ENCODE measurements at places on chromosomes 1 and 21.
A peak's percentile ranks its signal among the peaks of the same experiment; 100 is the strongest.

DNA sequence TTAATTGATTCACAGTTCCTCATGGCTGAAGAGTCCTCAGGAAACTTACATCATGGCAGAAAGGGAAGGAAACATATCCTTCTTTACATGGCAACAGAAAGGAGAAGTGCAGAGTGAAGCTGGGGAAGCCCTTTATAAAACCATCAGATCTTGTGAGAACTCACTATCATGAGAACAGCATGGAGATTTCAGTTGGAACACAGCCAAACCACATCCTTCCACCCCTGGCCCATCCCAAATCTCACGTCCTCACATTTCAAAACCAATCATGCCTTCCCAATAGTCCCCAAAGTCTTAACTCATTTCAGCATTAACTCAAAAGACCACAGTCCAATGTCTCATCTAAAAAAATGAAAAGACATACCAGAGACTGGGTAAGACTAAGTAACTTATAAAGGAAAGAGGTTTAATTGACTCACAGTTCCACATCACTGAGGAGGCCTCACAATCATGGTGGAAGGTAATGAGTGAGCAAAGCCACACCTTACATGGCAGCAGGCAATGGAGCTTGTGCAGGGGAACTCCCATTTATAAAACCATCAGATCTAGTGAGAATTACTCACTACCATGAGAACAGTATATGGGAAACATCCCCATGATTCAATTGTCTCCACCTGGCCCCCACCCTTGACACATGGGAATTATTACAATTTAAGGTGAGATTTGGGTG is 105.2 kb downstream of the MRPL39 start:
- peak; percentile 23 for DNase-seq

DNA sequence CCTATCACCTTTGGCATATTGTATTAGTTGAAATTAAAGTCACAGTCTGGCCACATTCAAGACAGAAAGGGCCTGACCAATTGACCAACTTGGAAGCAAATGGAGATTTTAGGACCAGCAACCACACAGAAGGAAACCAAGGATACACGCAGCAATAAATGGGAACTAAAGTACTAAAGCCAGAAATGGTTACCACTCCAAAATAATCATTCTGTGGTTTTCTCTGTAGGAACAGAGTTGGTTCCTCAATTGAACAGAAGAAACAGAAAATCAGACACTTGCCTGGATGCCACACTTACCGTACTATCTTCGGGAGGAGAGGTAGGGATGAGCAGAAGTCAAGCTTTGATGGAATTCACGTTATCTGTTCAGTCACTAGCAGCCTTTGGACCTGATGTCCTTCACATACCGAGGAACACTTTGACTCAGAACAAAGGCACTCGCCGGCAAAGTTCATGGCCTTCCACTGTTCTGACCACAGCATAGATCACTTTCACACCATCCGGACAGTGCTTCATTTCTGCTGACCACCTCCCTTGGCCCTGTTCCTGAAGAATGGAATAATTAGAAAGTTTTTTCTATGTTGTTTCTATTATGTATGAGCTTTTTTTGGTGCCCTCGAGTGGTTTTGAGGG is 96.9 kb downstream of the LPAR3 start:
- DNase-seq, result no peak

DNA sequence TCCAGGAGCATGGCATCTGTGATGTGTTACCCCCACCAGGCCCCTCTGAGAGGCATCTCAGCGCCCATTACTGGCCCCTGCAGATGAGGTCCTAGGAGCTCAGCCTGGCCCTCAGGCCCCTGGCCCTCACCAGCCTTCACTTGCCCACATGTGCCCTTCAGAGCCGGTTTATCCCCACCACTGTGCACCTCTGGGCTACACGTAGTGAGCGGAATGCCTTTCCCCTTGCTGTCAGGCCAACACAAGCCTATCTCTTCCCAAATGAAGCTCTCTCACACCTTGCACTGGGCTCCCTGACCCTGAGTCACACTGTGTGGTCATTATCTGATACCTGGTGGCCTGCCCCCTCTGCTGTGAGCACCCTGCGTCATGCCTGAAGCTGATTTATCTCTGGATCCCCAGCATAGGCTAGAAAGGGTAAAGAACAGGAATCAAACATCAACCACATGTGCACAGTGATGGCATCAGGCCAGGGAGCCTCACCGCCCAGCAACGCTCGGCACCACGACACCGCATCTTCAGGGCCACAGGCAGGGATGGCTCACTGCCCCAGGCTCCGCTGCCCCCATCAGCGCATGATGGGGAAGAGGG is 49.1 kb downstream of the GLIS1 start:
- no peak for DNase-seq

- DNase-seq, result no peak
Observed at GRCh38 chr1:25544243-25544764, 898 bp downstream of the LDLRAP1 start.

DNA sequence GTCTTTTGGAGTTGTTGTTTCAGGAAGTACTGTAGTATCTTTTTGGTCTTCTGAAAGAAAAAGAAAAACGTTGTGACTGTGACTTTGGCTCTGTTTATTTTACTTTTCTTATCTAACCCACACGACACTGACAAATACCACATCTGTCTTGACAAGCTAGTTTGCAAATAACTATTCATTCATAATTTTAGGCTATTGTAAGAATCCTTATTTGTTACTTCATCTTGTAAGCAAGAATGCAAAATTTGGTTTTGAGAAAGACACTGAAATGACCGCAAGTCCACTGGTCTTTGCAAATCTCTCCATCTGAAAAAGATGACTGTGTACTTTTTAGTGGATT is 12.7 kb downstream of the TGFB2 start:
- no peak for DNase-seq

DNA sequence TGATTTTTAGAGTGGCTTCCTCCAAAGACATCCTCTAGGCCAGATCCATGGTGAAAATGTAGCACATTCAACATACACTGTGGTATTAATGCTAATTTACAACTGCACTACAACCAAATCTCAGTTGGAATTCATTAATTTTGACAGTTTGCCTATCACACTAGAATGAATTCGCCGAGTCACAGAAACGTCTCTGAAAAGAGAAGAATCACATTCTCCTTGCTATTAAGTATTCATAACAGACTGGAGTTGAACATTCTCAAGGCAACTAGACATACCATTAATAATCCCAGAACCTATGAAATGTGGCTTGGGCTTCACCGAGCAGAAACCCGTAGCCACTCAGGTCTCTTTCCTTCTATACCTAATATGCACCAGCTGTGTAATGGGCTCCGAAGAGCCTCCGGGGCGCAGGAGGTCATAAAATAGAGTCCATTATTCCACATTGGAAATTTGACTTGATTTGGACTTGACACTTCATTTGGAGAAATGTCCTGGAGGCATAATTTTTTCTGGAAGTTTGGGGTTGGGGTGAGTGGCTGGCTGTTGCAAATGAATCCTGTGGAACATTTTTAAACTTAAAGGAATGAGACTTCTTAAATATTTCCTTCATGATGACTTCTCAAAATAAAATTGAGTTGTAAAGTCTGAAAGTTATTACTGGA is 117.1 kb downstream of the DSCAM start:
- DNase-seq, result no peak

DNA sequence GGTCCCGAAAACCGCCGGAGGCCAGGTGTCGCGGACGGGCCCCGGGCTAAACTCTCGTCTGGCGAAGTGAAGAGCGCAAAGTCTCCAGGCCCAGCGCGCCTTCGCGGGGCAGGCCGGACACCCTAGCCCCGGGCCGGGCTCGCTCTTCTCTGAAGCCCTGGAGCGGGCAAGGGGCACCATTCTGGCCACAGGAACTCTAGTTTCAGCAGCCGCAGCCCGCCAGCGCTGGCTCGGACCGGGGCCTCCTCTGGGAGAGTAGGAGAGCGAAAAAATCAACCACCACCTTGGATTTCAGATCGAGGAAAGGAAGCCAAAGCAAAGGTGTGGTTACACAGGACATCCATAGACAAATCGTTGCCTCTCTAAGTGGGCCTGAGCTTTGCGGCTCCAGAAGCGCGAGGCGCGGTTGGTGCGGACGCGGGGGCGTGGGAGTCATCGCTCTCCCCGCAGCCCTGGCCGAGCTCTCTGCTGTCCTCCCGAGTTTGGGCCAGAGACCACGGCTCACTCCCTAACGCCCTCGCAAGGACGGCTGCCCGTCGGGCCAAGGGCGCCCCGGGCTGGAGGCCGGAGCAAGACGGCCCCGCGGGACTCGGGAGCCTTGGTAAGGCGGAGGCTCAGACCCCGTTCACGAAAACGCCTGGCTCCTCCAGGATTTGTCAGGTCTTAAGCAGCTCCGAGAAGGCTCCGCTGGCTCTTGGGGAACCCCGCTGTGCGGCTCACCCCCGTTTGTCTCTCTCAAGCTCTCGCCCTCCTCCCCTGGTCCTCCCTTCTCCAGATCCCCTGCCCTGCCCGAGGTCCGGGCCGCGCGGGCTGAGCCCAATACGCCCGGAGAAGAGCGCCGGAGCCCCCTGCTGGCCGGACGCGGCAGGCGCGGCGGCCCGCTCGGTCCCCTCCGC is 132.9 kb upstream of the DPYD start:
- no peak for DNase-seq
